Large intestine (tissue), 12 donors: ENCODE measurements at places on chromosomes 7 and 10.

- DNase-seq, result no peak
Observed at GRCh38 chr7:46343802-46344201, 422.7 kb upstream of the IGFBP3 start.

- DNase-seq, result no peak
Observed at GRCh38 chr7:146414373-146414772, 297.8 kb downstream of the CNTNAP2 start.

DNA sequence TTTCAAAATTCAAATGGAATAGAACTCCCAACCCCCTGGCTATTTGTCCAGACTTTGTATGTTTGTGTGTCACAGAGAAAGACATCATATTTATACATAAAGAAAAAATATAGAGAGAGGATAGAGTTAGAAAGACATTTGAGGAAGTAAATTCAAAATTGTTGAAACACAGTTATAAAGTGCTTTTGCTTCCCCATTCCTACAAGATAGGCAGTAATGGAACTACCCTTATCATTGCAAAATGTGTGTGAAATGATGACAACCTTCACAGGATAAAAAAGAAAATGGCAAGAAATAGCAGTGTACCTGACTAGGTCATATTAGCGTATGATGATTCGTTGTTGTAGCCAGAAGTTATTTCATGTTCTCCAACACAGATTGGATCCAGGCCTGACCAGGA is 63.1 kb downstream of the FZD1 start:
- DNase-seq, result no peak

DNA sequence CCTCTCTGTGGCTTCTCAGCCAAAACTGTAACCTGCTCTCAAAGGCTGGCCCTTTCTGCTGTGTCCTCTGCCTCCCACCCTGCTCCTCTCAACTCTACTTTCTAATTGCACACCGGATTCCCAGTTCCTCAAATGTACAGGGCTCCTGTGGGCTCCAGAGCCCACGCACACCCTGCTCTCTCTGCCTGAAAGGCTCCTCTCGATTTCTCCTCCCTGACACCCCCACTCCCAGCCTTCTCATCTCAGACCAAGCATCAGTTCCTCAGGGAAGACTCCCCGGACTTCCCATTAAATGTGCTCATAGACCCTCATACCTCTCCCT is 111.7 kb upstream of the STEAP1B start:
- no peak for DNase-seq

GRCh38 chr7:24828891-24829661 is 71.8 kb upstream of the GSDME start:
- DNase-seq, result peak; percentile 53

GRCh38 chr7:50678586-50678985 is 104.1 kb downstream of the GRB10 start:
- DNase-seq, result no peak

DNA sequence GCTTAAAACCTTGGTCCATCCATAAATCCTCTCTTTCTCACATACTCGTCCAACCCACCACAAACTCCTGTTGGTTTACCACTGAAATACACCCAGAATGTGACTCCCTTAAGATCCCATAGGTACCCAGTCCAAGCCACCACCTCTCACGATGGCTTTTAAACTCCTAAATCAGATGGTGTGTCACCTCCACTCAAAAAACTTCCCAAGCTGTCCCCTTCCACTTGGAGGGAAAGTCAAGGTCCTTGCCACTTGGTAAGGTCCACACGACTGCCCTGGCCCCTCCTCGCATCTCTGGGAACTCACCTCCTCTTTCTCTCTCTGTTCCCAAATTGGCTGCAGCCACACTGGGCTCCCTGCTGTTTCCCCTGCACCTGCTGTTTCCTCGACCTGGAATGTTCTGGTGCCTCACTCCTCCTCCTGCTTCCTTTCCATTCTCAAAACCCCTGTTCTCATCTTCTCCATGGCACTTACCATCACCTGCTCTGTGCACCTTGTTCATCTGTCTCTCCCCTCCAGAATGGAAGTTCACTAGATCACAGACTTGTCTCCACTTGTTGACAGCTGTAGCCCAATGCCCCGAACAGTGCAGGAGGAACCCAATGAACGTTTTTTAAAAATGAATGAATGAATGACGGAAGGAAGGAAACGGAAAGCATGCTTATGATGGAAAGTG is 23.0 kb downstream of the ZFAND2A start:
- peak; percentile 6 for DNase-seq

GRCh38 chr10:18773180-18773579 is 113.9 kb downstream of the ARL5B start:
- DNase-seq, result no peak
